ENCODE measurements at places on chromosomes 11 and 22.

- no peak for DNase-seq
Observed at GRCh38 chr22:22030493-22031182, 48.1 kb upstream of the TOP3B start.

DNA sequence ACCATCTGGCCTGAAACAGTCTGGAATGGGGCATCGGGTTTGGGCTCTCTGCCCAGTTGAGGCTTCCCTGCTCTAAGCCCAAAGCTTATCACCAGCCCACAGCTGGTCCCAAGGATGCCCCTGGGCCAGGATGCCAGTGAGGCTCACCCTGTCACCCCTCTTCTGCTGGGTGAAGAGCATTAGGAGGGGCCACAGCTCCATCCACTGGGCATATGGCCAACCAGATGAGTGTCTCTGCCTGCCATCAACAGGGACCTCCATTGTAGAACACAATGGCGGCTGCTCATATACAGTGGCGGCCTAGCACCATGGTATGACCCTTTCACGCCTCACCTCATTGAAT is 5.6 kb downstream of the CHST1 start:
- DNase-seq, result no peak

- DNase-seq, result no peak
Observed at GRCh38 chr11:36719358-36720107, 121.5 kb upstream of the RAG2 start.

GRCh38 chr11:64058494-64058893 is 22.8 kb downstream of the FLRT1 start:
- no peak for DNase-seq

DNA sequence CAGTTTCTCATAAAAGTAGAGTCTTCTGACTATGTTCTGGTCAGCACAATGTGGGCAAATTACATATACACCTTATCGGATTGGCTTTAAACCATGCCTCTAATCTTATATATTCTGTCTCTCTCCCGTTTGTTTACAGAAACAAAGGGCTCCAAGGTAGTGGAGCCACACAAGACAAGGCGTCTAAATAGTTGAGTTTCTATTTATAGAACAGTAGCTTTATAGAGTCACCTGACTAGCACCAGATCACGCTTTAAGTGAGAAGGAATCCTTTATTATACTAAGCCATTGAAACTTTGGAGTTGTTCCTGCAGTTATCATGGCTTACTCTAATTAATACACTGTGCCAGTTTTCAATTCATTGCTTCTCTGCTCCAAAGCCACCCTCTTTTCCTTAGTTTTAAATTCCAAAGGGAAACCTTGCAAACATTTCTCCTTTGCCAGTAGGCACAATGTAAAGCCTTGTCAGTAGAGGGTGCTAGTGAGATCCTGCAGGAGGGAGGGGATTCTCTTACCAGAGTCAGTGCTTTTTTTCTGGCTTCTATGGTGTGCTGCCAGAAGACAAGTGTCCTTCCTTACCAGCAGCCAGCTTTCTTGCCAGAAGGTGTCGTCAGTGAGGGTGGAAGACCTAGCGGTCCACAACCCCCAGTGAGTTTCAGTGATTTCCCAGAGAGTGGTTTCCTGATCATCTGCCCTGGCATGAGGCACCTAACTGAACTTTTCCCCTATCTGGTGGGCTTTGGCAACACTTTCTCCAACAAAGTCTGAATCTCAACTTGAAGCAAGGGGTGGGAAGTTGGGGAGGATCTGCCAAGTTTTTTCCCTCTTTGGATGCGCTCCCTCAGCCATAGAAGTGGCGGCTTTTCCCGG is 71.7 kb downstream of the RAB38 start:
- DNase-seq, result no peak

- DNase-seq, result no peak
Observed at GRCh38 chr11:93857413-93858120, 7.1 kb upstream of the VSTM5 start.

GRCh38 chr22:35313311-35314121 is 13.8 kb downstream of the TOM1 start:
- no peak for DNase-seq

All from stimulated activated CD4-positive, alpha-beta T cell treated with anti-CD3 and anti-CD28 coated beads, Interleukin-1b, Interleukin-23, amount 100 ng/mL, for 1 hour (primary cell).